ENCODE measurements at places on chromosomes 13 and 19.

DNA sequence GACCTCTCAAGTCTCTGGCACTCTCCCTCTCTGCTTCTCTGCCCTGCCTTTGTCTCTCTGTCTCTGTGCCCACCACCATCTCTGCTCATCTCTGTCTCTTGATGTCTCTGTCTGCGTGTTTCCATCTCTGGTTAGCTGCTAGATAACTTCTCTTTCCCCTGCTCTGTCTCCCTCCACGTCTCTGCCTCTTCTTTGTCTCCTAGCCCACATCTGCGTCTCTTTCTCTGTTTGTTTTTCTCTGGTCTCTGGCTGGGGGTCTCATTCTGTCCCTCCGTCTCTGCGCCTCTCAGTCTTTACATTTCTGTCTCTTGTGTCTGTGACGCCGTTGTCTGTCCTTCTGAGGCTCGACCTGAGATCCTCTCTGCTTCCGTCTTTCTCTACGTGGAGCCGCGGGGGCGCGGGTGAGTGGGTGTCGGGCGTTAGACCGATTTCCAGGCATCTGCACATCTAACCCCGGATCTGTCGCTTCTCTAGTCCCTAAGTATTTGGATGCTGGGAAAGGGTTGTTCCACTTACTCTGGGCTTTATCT lies 386 bp downstream of the GIPR start:
- DNase-seq, result peak; percentile 20
- peaks cover 18% of the 10 kb centered on the region for H3K4me1 ChIP-seq
- no peaks in the 10 kb centered on the region for H3K27me3 ChIP-seq

DNA sequence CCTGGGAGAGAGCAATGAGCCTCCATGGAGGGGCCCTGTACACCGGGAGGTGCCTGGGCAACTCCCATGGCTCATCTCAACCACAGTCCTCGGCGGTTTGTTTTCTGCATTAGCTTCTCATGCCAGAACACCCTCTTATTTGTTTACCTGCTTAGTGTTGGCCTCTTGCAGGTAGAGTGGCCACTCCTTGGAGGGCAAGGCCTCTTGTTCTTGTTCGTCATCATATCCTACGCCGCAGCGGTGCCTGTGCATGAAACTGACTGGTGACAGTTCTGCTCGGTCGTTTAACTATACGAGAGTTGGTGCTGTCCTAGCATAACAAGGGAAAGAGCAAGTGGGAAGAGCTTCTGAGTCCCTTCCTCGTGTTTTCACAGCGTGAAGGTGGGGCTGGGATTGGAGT lies 40.5 kb upstream of the RNF113B start:
- DNase-seq, result no peak
- no peaks in the 10 kb centered on the region for H3K27me3 ChIP-seq

GRCh38 chr19:42172261-42172660 lies 40.0 kb upstream of the POU2F2 start:
- no peak overlapping the region for H3K4me3 ChIP-seq
- H3K4me1 ChIP-seq, result peaks cover 14% of the 10 kb centered on the region
- peaks cover 49% of the 10 kb centered on the region for H3K27me3 ChIP-seq
- H3K36me3 ChIP-seq, result no peaks in the 10 kb centered on the region

GRCh38 chr19:10744801-10745293 lies 27.0 kb downstream of the DNM2 start:
- H3K27me3 ChIP-seq, result no peaks in the 10 kb centered on the region
- H3K4me1 ChIP-seq, result peaks cover 17% of the 10 kb centered on the region
- H3K27ac ChIP-seq, result no peak overlapping the region

GRCh38 chr19:4593409-4593851 lies 33.9 kb upstream of the SEMA6B start:
- DNase-seq, result no peak
- no peak overlapping the region for H3K4me3 ChIP-seq
- H3K36me3 ChIP-seq, result no peaks in the 10 kb centered on the region
- H3K27ac ChIP-seq, result no peak overlapping the region

DNA sequence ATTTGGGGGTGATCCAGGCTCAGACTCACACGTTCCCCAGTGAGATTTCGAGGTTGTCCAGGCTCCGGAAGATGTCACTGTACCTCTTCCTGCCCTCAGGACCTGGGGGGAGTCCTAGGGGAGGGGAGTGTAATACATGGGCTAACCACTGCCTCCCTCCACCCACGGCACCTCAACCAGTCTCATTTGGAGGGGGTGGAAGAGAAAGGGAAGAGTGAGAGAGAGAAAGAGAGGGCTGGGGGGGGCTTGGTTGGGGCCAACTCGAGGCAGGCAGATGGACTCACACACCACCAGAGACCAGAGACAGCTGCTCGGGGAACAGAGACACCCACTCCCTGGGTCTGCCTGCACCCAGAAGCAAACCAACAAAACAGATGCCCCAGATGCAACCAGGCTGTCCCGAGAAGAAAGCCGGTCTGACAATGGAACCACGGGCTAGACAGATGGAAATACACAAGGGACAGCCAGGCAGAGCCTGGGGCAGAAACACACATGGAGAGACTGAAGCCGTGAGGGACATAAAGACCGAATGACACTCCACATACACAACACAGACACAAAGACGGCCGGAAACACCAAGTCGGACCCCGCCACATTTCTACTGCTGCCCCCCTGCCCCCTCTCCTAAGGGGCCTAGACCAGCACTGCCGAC lies 825 bp downstream of the GMIP start:
- no peaks in the 10 kb centered on the region for H3K27me3 ChIP-seq
- peaks cover 32% of the 10 kb centered on the region for H3K36me3 ChIP-seq
- H3K27ac ChIP-seq, result 0 out of 2 replicates have a peak overlapping the region, but pooled peaks have one; percentile 3
- H3K4me3 ChIP-seq, result peak overlapping the region; percentile 68

- H3K27me3 ChIP-seq, result peaks cover 4% of the 10 kb centered on the region
- no peaks in the 10 kb centered on the region for H3K36me3 ChIP-seq
- H3K4me3 ChIP-seq, result no peak overlapping the region
- no peak for DNase-seq
Observed at GRCh38 chr19:4140237-4140711, 13.2 kb upstream of the CREB3L3 start.

Measured in SJSA1 (cell line).